Adrenal gland (tissue), 19 donors: ENCODE measurements at places on chromosomes 6 and 20. TPM values are rescaled to one million over a fixed set of nuclear protein-coding genes. Genes with fewer than 3 reads are reported as not detected.

- peak within 1 kb of the TSS; percentile 98 for H3K27ac ChIP-seq
- peak; percentile 94 for DNase-seq
- H3K36me3 ChIP-seq: no peaks in the 10 kb centered on the region
- no peaks in the 10 kb centered on the region for H3K27me3 ChIP-seq
- peaks cover 44% of the 10 kb centered on the region for H3K4me1 ChIP-seq
Measured at GRCh38 chr20:50112512-50113419, at the start of gene UBE2V1. Gene UBE2V1, minus strand, starts transcription at chr20:50113150. Its CDS starts 22 bp downstream, at chr20:50113128.

DNA sequence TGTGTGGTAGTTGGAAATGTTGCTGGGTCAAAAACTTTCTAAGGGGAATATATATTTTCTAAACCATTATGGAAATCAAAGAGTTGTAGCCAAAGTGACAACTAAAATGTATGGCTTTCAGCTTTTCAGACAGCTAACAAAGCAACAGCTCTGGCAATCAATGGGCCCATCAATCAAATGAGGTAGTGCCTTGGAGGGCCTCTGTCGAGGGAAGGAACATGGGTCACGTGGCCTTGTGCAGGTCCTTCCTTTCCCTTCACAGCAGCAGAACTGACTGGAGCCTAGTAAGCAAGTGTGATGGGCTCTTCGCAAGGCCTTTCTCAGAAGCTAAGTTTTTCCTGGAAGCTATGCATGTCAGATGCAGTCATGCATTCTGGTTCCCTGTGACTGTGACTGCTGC, 17.9 kb downstream of the FAXC start:
- H3K36me3 ChIP-seq: no peaks in the 10 kb centered on the region
- H3K4me3 ChIP-seq: no peak overlapping the region
- H3K27ac ChIP-seq: no peak overlapping the region
- no peaks in the 10 kb centered on the region for H3K4me1 ChIP-seq
- no peak for DNase-seq
- no peaks in the 10 kb centered on the region for H3K27me3 ChIP-seq

GRCh38 chr6:110102411-110102810, 77.1 kb downstream of the WASF1 start:
- no peak overlapping the region for H3K27ac ChIP-seq
- no peaks in the 10 kb centered on the region for H3K4me1 ChIP-seq
- no peak overlapping the region for H3K4me3 ChIP-seq
- H3K36me3 ChIP-seq: peaks cover 10% of the 10 kb centered on the region
- H3K27me3 ChIP-seq: no peaks in the 10 kb centered on the region

The TRIM31 gene
- not detected for total RNA-seq

The PDYN gene
- not detected for total RNA-seq
